ENCODE measurements at places on chromosomes 7 and 10. TPM values are rescaled to one million over a fixed set of nuclear protein-coding genes. Genes with fewer than 3 reads are reported as not detected.

- no peak for DNase-seq
Observed at GRCh38 chr7:110962374-110962773, 128.6 kb upstream of the LRRN3 start.

GRCh38 chr10:34163075-34163905 is 651.8 kb downstream of the PARD3 start:
- DNase-seq, result no peak

GRCh38 chr10:131797626-131798025 is 103.2 kb upstream of the PPP2R2D start:
- no peak for DNase-seq

DNA sequence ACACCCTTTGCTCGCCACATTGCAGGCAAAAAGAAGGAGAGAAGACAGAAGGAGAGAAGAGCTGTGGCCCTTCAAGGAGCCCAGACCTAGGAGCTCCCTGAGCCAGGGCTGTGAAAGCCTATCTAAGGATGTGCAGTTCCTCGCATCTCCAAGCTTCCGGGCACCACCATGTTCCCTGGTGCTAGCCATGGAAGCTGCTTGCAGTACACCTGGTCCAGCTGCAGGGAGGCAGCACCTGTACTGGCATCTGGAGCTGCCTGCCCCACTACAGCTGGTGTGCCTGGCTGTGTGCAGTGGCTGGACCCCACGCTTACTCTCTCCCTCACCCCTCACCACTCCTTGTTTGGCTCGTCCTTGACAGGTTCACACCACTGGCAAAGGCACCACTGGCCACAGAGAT is 1111.8 kb upstream of the POT1 start:
- DNase-seq, result no peak

GRCh38 chr7:157529768-157530560 is 193.2 kb downstream of the DNAJB6 start:
- DNase-seq, result no peak

DNA sequence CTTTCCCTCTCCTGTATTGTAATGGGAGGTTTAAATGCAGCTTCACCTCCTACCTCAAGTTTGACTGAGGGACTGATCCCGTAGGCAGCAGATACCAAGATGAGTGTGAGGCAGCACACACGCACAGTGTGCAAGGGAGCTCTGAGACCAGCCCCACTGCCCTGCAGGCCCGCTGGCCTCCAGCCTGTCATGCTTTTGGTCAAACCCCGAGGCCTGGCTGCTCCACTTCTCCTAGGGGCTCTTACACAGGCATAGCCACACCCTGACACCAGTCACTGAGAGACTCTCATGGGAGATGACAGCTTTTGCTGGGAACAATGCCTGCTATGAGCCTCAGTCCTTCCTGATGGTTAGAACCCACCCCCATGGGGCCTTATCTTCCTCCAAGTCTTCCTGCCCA is 27.6 kb downstream of the DRGX start:
- no peak for DNase-seq

GRCh38 chr7:81180573-81180972 is 261.7 kb upstream of the SEMA3C start:
- DNase-seq, result no peak

DNA sequence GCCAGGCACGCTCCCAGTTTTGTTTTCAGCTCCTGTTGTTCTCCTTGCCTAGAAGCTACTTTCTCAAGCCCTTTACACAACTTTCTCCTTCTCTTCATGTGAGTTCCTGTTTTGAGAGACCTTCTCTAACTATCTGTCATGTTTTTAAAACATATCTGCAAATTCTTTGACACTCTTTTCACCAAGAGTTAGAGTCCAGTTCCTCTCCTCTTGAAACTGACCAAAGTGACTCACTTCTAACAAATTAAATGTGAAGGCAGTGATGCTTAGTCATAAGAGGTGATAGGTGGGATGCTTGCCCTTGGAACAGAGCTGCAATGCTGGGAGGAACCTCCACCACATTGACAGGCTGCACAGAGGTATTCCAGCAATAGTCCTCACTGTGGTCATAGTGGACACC is 25.3 kb downstream of the ZSCAN25 start:
- DNase-seq, result no peak

DNA sequence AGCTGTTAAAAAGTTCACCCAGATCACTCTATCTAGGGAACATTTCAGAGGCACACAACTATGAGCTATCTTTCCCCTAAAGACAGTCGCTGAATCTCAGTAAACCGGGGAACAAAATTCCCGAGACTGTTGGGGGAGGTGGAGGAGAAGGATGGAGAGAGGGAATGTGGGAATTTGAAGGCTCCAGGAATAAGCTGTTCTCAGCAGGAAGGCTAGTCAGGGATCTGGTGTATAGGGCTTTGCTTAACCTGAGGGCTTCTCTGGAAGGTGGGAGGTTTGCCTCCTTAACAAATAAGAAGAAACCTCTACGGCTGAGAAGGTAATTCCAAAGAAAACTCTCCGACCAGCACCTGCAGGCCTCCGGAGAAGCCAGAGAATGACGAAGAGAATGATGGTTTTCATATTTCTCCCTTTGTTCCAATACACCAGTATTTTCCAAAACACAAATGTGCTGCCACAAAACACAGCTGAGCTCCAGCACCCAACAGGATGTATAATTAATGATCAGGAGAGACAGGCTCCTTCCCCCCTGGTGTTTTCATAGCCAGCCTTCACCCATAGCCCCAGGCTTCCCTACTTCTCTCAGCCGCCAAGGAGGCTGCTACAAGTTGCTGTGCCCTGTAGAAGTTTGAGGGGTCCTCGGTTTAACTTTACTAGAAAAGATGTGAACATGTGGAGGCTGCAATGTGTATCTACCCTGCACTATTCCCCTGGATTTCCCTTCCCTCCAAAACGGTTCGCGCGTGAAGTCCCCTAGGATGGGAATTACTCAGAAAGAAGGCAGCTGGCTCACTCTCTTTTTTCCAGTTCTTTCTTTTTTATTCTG is 2.0 kb downstream of the KCNMA1 start:
- no peak for DNase-seq

- DNase-seq, result no peak
Observed at GRCh38 chr7:131908714-131909113, 352.3 kb upstream of the PODXL start.

HSPA12A gene
- polyA plus RNA-seq, result 2.2 TPM

GOLGA7B gene
- polyA plus RNA-seq, result not detected

STRIP2 gene
- polyA plus RNA-seq, result not detected

CLEC5A gene
- polyA plus RNA-seq, result 0.08 TPM

CDHR3 gene
- polyA plus RNA-seq, result 16.0 TPM

TMEM26 gene
- not detected for polyA plus RNA-seq
